Peyer's patch (tissue), 4 donors: ENCODE measurements at places on chromosomes 6 and 20. TPM values are rescaled to one million over a fixed set of nuclear protein-coding genes. Genes with fewer than 3 reads are reported as not detected.

The AURKA gene
- total RNA-seq: 6.3 TPM

The LAMA4 gene
- 10.0 TPM for total RNA-seq

The STMND1 gene
- not detected for total RNA-seq

The KHDRBS2 gene
- total RNA-seq: 0.47 TPM

The EFCAB8 gene
- not detected for total RNA-seq

DNA sequence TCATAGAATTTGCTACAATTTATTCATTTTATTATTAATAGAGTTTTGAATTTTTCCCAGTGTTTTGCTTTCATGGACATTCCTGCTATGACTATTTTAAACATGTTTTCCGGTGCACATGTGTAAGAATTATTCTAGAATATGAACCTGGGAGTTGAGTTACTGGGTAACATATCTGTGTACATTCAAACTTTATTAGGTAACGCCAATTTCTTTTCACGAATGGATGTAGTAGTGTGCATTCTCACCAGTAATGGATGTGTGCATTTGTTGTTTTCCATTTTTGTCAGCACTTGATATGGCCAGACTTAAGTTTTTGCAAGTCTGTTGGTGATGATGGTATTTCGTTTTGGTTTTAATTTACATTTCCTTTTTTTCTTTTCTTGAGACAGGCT is 118.8 kb downstream of the CDKAL1 start:
- DNase-seq: no peak

GRCh38 chr20:41173791-41174341 is 36.5 kb downstream of the PLCG1 start:
- DNase-seq: peak; percentile 12

DNA sequence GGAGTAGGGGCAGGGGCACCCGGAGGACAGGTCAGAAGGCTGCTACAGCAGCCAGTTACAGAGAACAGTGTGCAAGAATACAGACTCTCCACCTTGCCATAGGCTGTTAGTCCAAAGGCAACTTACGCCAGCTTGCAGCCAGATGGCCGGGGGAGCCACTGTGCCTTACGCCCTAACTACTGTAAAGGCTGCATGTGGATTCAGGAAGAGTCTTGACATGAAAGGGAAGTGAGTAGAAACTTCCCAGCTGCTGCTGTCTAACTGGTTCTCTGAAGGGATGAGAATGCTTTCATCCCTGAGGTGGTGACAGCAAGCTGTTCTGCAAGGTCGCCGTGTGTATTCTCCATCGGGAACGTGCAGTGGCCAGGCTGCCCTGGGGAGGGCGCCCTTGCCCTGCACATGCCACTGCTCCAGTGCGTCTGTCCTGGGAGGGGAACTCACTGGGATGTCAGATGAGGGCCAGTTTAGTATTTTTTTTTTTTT is 46.1 kb downstream of the LYRM4 start:
- no peak for DNase-seq

DNA sequence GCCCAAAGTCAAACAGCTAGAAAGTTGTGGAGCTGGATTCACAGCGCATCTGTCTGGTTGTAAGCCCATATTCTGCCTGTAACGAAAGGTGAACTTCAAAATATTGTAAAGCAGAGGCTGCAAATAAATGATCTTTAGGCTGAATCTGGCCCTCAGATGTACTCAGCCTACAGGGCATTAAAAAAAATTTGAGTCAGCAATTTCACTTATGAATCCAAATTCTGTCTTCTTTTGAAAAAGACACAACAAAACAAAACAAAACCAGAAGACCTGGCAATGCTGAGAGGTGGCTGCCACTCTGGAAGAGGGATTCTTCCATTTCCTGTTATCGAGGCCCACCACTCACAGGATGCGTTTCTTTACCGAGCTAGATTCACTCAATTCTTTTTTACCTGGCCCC is 7.1 kb downstream of the LAMA4 start:
- DNase-seq: no peak

DNA sequence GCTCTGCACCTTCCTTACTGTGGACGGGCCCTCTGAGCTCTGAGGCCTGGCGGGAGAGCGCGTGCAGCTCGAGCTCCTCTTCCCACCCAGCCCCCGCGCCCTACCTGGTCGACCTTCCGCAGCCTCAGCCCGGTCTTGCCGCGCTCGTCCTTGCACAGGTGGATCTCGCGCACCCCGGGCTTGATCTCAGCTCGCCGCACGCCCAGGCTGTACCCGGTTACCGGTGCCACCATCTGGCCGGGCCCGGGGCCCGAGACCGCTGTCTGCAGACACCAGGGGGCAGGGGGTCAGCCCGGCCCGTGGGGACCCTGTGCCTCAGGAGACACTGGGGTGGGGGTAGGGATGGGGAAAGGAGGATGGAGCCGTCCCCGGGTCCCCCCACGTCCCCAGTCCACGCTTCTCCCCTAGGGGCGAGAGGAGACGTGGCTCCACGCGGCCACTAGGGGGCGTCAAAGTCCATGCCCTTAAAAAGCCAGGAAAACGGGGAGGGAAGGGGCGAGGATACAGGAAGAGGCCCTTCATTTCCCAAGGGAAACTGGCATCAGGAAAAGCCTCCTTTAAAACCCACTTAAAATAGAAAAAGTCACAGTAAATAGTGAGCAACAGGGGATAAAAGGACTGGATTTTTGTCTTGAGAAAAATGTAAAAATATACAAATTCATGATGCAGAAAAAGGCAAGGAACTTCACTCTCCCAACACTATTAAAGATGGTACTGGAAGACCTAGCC is 15.5 kb downstream of the SDCBP2 start:
- DNase-seq: peak; percentile 77

- DNase-seq: no peak
Observed at GRCh38 chr20:48411919-48412522, 415.8 kb downstream of the PREX1 start.

DNA sequence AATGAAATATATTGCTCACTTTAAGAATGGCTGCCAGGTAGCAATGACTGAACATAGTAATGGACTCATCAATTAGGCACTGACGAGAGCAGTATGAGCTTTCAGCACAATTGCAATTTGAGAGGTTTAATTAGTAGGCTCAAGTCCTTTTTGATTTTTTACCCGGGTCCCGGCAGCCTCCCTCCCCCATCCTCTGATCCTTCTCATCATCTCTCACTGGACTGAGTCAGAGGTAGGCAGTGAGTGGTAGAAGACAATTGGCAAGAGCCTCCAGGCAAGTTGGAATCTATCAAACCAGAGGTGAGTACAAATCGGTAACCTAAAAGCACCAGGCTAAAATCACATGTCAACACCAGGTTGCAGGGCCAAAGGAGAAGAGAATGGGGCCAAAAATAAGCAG is 107.9 kb downstream of the DCDC2 start:
- DNase-seq: no peak
